Left colon (tissue), 2 donors: ENCODE measurements at places on chromosomes 4 and X.

GRCh38 chrX:102341867-102342266, 94.9 kb downstream of the NXF2 start:
- no peak for DNase-seq

GRCh38 chr4:4560642-4561041, 18.8 kb upstream of the STX18 start:
- DNase-seq, result no peak

DNA sequence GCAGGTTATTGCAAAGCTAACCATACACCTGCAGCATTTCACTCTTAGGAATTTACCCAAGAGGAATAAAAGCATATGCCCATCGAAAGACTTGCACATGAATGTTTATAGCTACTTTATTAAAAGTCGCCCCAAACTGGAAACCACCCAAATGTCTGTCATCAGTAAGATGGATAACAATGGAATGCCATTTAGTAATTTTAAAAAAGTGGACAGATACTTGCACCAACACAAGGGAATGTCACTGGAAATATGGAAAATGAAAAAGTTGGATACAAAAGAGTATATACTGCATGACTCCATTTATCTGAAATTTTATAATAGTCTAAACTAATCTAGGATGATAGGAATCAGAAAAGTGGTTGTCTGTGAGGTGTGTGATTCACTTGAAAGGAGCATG, 12.9 kb downstream of the GK start:
- no peak for DNase-seq

DNA sequence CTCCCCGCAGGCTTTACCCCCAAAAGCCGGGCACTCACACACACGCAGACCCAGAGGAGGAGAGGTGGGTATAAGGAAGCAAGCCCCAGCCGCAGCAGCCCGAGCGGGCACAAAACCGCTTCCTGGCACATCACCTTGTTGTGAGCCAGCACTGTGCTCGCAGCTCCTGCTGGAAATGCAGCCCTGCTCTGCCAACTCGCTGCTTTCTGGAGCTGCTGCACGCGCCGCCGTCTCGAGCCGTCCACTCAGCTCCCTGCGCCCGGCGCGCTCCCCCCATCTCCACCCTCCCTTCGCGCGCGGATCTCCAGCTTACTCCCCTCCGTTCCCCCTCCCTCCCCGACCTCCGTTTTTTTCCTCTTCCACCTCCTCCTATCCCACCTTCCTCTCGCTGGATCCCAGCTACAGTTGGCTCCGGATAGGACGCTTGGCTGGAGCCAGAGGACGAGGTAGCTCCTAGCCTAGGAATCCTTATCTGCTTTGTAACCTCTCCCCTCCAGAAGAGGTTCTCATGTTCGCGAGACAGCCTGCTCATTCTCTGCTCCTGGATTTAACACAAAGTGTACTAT, at the start of gene SPOCK3:
SPOCK3 (minus strand) TSS at position 179 of the 566 bp plus-strand sequence.
- peak; percentile 3 for DNase-seq

DNA sequence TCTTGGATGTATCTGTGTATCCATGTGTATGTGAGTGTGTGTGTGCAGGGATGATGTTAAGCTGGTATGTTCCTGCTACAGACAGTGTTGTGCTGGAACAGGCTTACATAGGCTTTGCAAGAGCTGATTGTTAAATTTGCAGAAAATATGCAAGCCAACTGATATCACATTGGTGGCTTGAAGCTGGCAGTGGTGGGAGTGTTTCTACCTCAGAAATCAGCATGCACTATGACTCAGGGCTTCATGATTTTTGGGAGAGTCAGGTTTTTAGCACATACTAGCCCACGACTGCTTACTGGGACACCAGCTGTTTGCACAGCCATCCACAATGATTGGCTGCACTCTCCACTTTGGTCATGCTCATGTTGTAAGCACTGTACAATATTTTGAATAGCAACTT, 261.8 kb downstream of the DHX15 start:
- DNase-seq, result no peak

- DNase-seq, result no peak
Measured at GRCh38 chrX:46823481-46823880, 13.4 kb upstream of the RP2 start.

DNA sequence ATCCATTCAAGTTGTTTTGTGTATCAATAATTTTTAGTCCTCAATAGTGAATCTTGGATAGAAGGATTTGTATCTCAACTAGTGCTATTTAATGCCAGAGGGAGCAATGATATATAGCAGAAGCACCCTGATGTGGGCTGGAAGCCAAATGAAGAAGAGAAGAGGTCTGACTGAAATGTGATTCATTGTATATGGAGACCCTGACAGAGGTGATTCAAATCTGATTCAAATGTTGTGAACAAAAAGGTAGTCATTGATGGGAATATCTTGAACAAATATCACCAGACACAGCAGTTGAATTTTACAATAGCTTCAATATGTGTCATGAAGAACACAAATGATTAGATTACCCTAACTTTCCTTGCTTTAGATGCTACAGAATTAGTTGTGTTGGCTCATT, 27.5 kb upstream of the SULT1B1 start:
- no peak for DNase-seq

DNA sequence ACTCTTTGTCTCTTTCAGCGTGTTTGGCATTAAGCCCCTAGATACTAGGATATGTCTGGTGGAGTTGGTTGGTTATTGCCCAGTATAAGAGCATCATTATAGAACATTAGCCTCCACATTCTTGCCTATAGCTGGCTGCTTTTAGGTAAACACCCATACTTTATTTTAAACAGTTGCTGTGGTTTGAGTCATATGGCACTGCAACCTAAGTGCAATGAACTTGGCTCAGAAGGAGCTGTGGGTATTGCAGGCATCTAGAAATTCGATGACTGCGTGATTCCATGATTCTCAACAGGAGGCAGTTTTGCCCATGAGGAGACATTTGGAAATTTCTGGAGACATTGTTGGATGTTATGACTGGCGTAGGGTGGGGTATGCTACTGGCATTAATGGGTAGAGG, 49.5 kb downstream of the DCLK2 start:
- no peak for DNase-seq

DNA sequence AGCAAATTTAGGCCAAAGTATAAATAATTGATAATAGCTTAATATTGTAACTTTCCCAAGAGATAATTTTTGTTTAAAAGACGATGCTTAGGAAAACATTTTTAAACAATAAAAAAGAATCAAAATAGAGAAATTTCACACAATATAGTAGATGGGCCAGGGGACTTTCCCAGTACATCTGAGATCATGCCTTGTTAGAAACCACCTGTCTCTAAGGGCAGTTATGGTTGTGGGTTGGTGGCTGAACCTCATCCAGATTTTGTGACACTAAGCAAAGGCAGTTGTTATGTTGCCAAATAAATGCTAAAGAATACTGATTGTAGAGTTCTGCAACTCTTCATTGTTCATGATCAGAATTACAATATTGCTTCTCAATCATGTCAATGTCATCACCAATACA, 270.6 kb downstream of the BANK1 start:
- no peak for DNase-seq

DNA sequence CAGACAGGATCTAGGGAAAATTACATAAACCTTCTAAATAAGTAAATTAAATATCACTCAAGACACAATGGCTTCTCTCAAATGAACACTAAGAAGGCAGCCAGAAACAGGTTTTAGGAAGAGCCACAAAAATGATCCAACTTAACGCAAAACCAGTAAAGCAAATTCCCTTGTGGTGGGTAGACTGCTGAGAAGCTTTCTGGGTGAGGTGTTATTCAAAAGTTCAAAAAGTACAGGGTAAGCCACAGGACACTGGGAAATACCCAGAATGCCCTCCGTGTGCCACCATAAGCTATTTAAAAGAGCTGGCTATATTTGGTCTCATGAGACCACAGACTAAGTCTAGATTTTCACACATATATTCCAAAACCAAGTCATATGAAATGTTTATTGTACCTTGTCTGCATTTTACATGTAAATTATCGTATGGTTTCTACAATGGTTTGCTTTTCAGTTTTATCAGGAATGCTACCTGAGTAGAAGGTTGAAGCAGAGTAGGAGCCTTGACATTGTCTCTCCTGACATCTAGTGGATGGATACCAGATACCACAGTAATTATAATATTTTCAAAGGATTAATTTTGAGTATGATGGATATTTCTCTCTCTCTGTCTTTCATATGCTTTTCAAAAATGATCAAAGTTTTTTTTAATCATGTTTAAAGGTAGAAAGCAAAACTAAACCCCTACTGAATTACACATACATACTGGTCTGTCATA, 109.3 kb upstream of the KLHL13 start:
- no peak for DNase-seq
